ENCODE measurements at places on chromosomes 7 and 10. TPM values are rescaled to one million over a fixed set of nuclear protein-coding genes. Genes with fewer than 3 reads are reported as not detected.

Gene AS3MT
- 2.6 TPM for total RNA-seq

Gene LRRC18
- not detected for total RNA-seq

GRCh38 chr10:62724465-62724864 lies 80.1 kb upstream of the ADO start:
- no peak overlapping the region for H3K27ac ChIP-seq
- DNase-seq: no peak
- no peaks in the 10 kb centered on the region for H3K27me3 ChIP-seq
- no peak overlapping the region for H3K4me3 ChIP-seq
- H3K36me3 ChIP-seq: no peaks in the 10 kb centered on the region

- peak within 1 kb of the TSS; percentile 3 for H3K4me3 ChIP-seq
- H3K27me3 ChIP-seq: no peaks in the 10 kb centered on the region
- DNase-seq: no peak
- H3K36me3 ChIP-seq: peaks cover 27% of the 10 kb centered on the region
- H3K4me1 ChIP-seq: peaks cover 63% of the 10 kb centered on the region
Observed at GRCh38 chr7:832167-832967, at the start of gene SUN1. Gene SUN1, plus strand, starts transcription at chr7:832476. Its CDS starts 49 bp downstream, at chr7:832525.

Gene XRCC2
- total RNA-seq: 0.60 TPM

Gene TUBGCP2
- 35.8 TPM for total RNA-seq

DNA sequence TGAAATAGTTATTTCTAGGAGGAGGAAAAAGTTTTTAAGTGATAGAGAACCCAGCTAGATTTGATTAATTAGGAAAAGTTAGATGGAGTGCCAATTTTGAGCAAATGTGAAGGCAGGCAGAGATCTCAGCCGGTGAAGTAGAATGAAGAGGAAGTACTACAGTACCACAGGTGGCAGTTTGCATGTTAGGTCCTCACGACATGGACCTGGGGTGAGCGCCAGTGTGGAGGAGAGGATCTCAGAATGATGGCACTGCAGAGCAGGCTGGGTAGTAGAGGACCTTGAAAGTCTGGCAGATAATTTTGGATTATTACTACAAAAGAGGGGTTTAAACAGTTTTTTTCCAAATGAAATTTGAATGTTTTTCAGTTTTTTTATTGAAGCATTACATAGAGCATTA lies 81.1 kb downstream of the GNAI1 start:
- DNase-seq: no peak
- H3K27me3 ChIP-seq: no peaks in the 10 kb centered on the region
- H3K4me3 ChIP-seq: no peak overlapping the region
- H3K4me1 ChIP-seq: peaks cover 3% of the 10 kb centered on the region
- H3K36me3 ChIP-seq: peaks cover 64% of the 10 kb centered on the region
- no peak overlapping the region for H3K27ac ChIP-seq
